ENCODE measurements at places on chromosomes 2 and 18. TPM values are rescaled to one million over a fixed set of nuclear protein-coding genes. Genes with fewer than 3 reads are reported as not detected.

The EIF2AK2 gene
- 15.0 TPM for total RNA-seq

The ANKRD29 gene
- total RNA-seq: 8.9 TPM

The CRYGD gene
- total RNA-seq: not detected

The CCDC85A gene
- 0.14 TPM for total RNA-seq

The GLI2 gene
- total RNA-seq: 2.0 TPM

The ELOA2 gene
- total RNA-seq: not detected

The SCN2A gene
- 0.64 TPM for total RNA-seq

The PAX3 gene
- total RNA-seq: 5.5 TPM

The ANKZF1 gene
- 9.2 TPM for total RNA-seq

The TXNDC2 gene
- 0.29 TPM for total RNA-seq

The CASP8 gene
- total RNA-seq: 27.2 TPM

The LINC00305 gene
- total RNA-seq: not detected

The SLC30A3 gene
- 0.46 TPM for total RNA-seq

The GALR1 gene
- under 0.01 TPM for total RNA-seq

The KIAA2012 gene
- not detected for total RNA-seq

The KIF5C gene
- 1.7 TPM for total RNA-seq

The FKBP7 gene
- 44.2 TPM for total RNA-seq

The SH3BP4 gene
- 78.6 TPM for total RNA-seq

The POTEC gene
- total RNA-seq: 0.10 TPM

The GALNT14 gene
- total RNA-seq: 12.9 TPM

The FBXO48 gene
- total RNA-seq: 0.72 TPM

The DSC3 gene
- 0.02 TPM for total RNA-seq

The DES gene
- 0.68 TPM for total RNA-seq

The AQP12A gene
- total RNA-seq: not detected

The DNAJC5G gene
- not detected for total RNA-seq

The CELF4 gene
- total RNA-seq: not detected

The UGT1A5 gene
- not detected for total RNA-seq

The CCDC148 gene
- 0.52 TPM for total RNA-seq

The NTSR2 gene
- not detected for total RNA-seq

The TACR1 gene
- total RNA-seq: 0.14 TPM

The HJURP gene
- 83.4 TPM for total RNA-seq

The PLCL1 gene
- 0.31 TPM for total RNA-seq

The PLGLB2 gene
- 1.5 TPM for total RNA-seq

The ANKRD53 gene
- total RNA-seq: not detected

The CYS1 gene
- total RNA-seq: 1.1 TPM

The SIX3 gene
- not detected for total RNA-seq

The KIAA1328 gene
- 2.5 TPM for total RNA-seq

The TRIM43 gene
- total RNA-seq: not detected

The MC4R gene
- total RNA-seq: 0.45 TPM

The METTL4 gene
- 6.9 TPM for total RNA-seq

The ALLC gene
- not detected for total RNA-seq

The KCNE4 gene
- 2.4 TPM for total RNA-seq

The SPDYA gene
- total RNA-seq: not detected

The FHL2 gene
- total RNA-seq: 163 TPM

The HOXD9 gene
- 2.1 TPM for total RNA-seq

The RGPD8 gene
- 2.0 TPM for total RNA-seq

The CD8B2 gene
- total RNA-seq: not detected

The SCYGR3 gene
- total RNA-seq: not detected
